ENCODE measurements at places on chromosomes 7 and 10.

- no peak for DNase-seq
Observed at GRCh38 chr10:71747039-71747531, 26.2 kb downstream of the VSIR start.

- DNase-seq: no peak
Observed at GRCh38 chr7:121847041-121847440, 25.9 kb upstream of the PTPRZ1 start.

DNA sequence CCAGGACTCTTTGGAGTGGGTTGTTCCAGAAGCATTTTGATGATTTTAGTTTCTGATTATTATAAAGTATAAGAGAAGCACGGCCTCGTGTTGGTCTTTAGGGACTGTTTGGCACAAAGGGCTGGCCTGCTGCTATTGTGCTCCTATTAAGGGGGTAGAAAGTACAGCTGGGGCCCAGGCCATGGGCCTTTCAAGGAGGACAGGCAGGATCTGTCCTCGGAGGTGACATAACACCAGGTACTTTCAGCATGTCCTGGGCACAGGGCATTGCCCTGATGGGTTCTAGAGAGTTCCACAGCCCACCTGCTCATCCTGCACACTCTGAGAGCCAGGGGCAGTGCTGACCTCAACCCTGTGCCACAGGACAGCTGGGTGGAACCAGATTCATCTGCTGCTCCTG is 24.9 kb downstream of the STRA8 start:
- DNase-seq: no peak

- DNase-seq: no peak
Observed at GRCh38 chr7:82223580-82223979, 220.0 kb downstream of the CACNA2D1 start.

DNA sequence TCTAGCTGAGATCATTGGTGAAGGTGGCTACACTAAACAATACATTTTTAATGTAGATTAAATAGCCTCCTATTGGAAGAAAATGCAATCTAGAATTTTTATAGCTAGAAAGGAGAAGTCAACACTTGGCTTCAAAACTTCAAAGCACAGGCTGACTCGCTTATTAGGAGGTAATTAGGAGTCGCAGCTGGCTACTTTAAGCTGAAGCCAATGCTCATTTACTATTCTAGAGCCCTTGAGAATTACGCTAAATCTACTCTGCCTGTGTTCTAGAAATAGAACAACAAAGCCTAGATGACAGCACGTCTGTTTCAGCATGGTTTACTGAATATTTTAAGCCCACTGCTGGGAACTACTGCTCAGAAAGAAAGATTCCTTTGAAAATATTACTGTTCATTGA is 101.6 kb upstream of the EEPD1 start:
- no peak for DNase-seq

DNA sequence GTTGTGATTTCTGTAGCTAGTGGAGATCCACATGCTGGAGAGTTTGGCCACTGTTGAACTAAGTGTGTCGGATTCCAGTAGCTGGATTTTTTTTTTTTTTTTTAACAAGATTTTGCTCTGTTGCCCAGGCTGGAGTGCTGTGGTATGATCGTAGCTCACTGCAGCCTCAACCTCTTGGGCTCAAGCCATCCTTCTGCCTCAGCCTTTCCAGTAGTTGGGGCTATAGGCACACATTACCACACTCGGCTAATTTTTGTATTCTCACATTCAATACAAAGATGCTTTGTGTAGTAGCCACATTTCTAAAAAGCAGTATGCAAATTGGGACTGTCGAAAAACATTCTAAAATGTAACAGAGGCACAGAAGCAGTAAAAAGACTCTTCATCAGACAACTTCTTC is 63.5 kb downstream of the RABGEF1 start:
- DNase-seq: no peak

DNA sequence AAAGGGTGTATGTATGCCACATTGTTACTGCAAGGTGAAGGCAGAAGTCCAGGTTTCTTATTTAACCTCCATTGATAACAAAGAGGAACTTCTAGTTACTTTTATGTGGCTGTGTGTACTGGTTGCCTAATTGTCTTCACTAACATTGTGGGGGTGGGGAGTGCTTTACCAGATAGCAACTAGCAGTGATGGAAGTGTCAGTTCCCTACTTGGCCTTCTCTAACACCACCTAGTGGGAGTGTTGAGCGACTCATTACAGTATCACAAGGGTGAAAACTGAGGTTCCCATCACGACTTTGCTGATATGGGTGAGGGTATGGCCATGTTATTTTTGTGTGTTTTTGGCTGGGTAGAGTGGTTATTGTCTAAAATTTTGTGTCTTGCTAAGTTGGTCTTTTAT is 274.4 kb downstream of the THSD7A start:
- DNase-seq: peak; percentile 78

GRCh38 chr10:46096909-46097575 is 51.0 kb upstream of the MSMB start:
- DNase-seq: no peak

DNA sequence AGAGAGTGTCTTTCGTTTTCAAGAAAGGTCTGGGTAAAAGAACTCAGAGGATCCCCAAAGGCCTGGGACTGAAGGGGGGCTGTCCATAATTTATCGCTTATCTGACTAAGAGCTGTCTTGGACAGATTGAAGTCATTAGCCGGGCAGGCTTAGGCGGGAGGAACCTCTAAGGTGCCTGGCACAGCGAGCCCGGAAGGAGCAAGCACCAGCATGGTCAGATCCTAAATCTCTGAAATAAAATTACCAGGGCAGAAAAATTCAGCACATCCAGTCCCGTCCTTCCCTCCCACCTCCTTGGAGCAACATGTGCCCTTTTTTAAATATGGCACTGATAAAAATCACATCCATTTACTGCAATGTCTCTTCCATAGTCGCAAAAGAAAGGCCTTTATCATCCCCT is 86.8 kb downstream of the FAM204A start:
- DNase-seq: no peak

GRCh38 chr10:114548662-114549061 is 109.4 kb downstream of the ABLIM1 start:
- peak; percentile 57 for DNase-seq

DNA sequence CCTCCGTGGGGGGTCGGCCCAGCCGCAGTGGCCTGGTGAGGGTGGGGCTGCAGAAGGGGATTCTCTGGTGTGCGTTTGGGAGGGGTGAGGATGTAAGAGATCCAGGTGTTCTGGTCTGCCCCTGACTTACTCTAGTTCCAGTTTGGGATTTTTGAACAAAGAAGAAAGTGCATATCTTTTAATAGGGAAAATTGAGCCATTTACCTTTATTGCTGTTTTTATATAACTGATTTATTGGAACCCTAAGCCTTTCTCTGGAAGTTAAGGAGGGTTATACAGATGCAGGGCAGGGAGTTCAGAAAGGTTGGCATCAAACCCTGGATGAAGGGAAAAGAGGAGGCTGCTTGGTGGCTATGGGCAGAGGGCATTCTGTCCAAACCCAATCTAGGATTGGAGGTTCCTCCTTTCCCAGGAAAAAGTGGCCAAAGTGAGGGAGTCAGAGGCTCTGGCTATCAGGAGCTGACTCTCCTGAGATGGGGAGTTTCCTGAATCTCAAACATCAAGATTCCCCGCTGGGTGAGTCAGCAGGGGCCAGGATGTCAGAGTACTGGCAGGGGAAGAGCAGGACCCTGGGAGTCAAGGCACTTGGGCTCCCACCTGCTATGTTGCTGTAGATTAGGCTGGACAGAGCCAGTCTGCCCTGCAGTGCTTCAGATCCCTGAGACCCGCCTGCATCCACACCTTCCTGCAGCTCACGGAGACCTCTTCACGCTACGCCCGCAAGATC is 67.5 kb downstream of the CLIP2 start:
- no peak for DNase-seq

DNA sequence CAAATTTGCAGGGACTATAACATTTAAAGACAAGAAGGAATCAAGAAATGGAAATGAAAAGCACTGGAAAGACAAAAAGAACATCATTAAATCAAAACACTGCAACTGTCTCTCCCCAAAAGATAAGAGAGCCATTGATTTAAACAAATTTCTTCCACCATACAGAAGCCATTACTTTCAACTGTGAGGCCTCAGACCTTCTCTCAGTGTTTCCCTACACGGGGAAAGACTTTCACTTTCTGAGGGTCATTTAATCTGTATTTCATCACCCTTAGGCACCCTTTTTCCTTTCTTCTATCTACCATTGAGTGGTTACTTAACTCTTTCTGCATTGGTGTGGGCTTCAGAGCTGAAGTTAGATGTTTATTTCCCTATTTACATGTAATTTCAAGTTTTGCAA is 47.5 kb downstream of the CCDC172 start:
- no peak for DNase-seq

GRCh38 chr7:18866359-18867036 is 250.9 kb downstream of the TWIST1 start:
- peak; percentile 100 for DNase-seq

- DNase-seq: no peak
Observed at GRCh38 chr10:796233-796632, 106.8 kb upstream of the DIP2C start.

GRCh38 chr10:102261842-102262241 is 16.5 kb downstream of the GBF1 start:
- DNase-seq: no peak

GRCh38 chr7:137920637-137921399 is 74.0 kb upstream of the DGKI start:
- no peak for DNase-seq

DNA sequence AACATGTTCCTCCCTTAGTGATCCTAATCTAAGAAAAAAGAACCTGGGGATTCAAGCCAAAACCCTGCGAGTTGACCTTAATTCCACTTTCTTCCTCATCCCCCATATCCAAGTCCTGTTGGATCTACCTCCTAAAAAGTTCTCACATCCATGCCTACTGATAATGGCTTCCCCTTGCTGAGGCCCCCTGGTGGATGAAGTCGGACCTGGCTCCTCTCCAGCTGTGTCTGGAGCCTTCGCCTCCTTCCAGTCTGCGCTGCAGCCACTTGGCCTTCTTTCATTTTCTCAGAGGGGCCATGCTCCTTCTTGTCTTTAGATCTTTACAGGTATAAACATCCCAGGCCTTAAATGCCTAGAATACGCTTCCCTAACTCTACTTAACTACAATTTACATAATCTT is 8.1 kb downstream of the PDE1C start:
- peak; percentile 44 for DNase-seq

DNA sequence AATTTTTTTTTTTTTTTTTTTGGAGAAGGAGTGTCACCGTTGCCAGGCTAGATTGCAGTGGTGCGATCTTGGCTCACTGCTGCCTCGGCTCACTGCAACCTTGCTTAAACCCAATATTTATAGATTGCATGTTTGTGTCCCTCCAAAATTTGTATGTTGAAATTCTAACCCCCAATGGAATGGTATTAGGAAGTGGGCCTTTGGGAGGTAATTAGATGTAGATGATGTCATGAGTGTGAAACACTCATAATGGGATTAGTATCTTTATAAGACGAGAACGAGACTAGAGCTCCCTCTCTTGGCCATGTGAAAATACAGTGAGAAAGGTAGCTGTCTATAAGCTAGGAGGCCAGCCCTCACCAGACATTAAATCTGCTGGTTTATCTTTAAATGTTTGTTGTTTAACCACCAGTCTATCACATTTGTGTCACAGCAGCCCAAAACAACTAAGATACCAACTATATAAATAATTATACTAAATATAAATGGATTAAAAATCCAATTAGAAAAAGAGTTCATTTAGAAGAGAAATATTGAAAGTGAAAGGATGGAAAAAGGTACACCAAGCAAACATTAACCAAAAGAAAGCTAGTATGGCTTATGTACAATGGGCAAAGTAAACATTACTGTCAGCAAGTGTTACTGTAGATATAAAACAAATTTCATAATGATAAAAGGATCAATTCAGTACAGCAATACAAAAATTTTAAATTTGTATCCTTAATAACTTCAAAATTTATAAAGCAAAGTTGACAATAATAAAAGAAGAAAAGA is 9.3 kb downstream of the TCAF1 start:
- peak; percentile 73 for DNase-seq

- DNase-seq: peak; percentile 87
Observed at GRCh38 chr7:117825132-117825531, 48.1 kb downstream of the CTTNBP2 start.

GRCh38 chr10:100325158-100325557 is 4.9 kb downstream of the PKD2L1 start:
- DNase-seq: no peak

DNA sequence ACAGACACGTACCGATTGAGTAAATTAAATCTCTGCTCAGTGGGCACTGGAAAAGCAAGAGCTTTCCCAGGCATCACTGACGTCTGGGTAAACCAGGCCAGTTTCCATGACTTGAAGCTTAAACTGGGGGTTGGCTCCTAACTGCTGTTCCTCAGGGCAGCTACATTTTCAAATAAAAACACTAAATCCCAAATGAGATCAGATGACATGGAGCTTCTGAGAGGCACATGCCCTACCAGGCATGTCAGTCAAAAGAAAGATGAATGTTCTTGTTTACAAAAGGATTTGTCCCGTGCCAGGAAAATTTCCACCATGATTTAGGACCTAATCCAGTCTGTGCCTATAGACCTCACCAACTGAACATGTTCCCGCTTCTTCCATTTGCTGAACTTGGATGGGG is 220.2 kb downstream of the KCNMA1 start:
- DNase-seq: no peak

DNA sequence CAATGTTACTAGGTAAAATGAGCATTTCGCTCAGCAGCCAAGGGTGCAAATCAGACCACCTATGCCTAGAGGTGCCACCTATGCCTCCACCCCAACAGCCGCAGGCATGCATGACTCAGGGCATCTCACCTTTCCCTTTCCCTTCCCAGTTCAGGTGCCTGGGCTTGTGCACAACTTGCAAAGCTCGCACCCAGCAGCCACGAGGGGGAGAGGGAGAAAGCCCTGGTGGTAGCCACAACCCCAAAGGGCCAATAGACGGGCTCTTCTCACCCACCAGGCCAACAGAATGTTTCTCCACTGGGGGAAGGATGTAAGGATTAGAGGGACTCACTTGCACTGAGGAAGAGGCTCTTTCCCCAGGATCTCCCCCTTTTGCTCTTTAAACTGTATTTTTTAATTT is 462.3 kb upstream of the PCDH15 start:
- DNase-seq: no peak

DNA sequence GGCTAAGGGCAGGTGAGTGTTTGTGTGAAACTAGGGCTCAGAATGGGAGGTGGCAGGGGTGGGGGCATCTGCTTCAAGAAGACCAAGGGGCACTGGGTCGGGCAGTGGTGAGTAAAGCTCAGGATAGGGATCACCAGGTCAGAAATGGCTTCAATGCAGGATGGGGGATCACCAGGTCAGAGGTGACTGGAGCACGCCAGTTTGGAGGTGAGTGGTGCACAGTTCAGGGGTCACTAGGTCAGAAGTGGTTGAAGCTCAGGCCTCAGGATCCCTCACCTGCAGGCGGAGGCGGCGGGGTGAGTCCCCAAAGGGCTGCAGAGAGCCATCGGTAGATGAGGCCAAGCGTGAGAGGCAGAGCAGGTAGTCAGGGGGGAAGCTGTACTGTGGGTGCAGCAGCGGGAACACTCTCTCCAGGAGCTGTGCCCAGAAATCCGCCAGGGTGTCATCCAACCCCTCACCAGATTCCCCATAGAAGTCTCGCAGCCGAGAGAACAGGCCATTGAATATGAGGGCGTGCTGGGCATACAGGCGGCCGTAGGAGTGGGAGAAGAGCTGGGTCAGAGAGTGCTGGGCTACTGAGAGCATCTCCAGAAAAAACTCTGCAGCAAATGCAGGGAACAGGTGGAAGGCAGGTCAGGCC is 1.8 kb downstream of the GPC2 start:
- no peak for DNase-seq

GRCh38 chr7:134660961-134661376 is 14.3 kb downstream of the BPGM start:
- DNase-seq: peak; percentile 89

- no peak for DNase-seq
Observed at GRCh38 chr10:62794306-62794705, 10.2 kb upstream of the ADO start.

All from epithelial cell of esophagus (primary cell).